ENCODE measurements at places on chromosomes 5 and 9.

GRCh38 chr5:117741655-117742206 is 1167.1 kb upstream of the SEMA6A start:
- no peak for DNase-seq

GRCh38 chr5:100913298-100913697 is 10.2 kb upstream of the ST8SIA4 start:
- DNase-seq = no peak

DNA sequence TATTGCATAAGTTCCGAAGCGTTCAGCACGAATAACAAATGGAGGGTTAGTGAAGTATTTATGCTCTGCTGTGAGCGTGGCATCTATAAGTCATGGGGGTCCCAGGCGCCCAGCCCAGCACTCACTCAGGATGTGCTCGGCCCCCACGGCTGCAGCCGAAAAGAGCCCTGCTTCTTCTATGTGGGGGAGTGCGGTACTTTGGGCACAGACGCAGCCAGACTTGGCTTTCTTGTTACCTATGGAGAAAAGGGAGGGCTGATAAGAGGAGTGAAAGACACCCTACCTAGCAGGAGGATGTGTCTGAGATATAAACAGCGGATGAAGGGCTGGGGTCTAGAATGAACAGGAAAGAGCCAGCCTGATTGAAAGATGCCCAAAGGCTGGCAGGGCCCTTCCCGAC is 51.4 kb downstream of the MRPL36 start:
- DNase-seq = no peak

- no peak for DNase-seq
Observed at GRCh38 chr5:172527559-172527958, 73.2 kb upstream of the SH3PXD2B start.

DNA sequence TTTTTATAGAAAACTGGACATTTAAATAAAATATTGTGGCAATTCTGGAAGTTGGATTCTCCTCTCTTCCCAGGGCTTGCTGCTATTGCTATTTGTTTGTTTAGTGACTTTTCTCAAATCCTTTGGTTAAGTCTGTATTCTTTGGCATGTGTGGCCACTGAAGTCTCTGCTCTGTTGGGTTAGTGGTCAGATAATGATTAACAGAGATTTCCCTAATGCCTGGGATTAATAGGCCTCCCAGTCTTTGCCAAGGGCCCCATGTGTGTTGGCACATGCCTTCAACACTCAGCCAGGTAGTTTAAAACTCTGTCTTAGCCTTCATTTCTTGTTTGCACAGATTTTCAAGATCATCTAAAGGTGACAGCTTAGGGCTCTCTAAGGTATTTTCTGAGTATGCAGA is 92.8 kb upstream of the EPB41L4A start:
- DNase-seq = no peak

GRCh38 chr9:135320331-135320730 is 159.3 kb upstream of the PPP1R26 start:
- no peak for DNase-seq

DNA sequence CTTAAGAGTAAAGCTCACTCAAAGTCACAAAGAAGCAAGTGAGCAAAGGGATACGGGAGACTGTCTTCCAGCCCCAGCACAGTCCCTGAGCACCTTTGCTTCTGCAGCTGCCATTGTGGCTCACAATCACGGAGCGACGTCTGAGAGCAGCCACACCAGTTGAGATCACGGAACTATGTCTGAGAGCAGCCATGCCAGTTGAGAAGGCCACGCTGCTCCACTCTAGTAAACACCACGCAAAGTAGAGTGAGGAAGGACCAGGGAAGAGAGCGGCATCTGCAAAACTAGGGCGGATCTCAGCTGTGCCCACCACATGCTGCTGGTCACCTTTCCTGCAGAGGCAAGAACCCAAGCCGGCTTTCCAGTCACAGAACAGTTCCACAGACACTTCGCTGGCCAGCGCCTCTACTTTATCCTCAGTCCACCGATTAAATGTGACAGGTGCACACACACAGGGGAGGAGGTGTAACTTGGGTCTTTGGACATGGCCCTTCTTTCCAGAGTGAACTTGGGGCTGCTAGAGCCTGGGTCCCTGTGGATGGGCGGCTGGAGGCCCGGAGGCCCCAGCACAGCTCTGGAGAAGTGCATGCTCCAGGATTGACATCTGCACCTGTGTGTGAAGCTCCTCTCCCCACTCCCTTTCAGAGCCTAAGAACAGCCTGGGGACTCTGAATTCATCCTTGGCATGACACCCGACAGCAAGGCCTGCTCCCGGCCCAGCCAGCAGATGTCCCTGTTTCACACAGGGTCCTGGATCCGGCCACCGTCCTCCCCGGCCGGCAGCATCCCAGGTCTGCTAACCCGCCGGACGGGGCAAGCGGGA is 324.9 kb upstream of the IRX4 start:
- DNase-seq = no peak

- no peak for DNase-seq
Observed at GRCh38 chr5:2946315-2946714, 194.8 kb upstream of the IRX2 start.

- no peak for DNase-seq
Observed at GRCh38 chr9:122051351-122052321, 41.5 kb downstream of the TTLL11 start.

GRCh38 chr9:123814496-123814895 is 115.4 kb downstream of the DENND1A start:
- no peak for DNase-seq

GRCh38 chr5:176650354-176650884 is 3.1 kb downstream of the TSPAN17 start:
- no peak for DNase-seq

DNA sequence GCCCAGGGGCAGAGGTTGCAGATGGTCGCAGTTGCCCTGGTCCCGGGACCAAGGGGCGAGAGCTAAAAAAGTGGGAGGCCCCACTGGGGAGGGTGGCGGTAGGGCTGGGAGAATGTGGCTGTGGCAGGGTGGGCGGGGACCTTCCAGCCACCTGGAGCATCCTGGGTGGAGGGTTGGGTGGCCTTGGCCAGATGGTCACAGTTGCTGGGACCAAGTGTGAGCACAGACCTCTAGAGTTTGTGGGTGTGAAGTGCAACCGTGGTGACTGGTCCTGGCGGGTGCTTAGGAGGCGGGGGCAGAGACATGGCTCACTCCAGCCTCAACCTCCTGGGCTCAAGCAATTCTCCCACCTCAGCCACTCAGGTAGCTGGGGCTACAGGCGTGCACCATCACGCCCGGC is 5.7 kb upstream of the TRAF2 start:
- no peak for DNase-seq

DNA sequence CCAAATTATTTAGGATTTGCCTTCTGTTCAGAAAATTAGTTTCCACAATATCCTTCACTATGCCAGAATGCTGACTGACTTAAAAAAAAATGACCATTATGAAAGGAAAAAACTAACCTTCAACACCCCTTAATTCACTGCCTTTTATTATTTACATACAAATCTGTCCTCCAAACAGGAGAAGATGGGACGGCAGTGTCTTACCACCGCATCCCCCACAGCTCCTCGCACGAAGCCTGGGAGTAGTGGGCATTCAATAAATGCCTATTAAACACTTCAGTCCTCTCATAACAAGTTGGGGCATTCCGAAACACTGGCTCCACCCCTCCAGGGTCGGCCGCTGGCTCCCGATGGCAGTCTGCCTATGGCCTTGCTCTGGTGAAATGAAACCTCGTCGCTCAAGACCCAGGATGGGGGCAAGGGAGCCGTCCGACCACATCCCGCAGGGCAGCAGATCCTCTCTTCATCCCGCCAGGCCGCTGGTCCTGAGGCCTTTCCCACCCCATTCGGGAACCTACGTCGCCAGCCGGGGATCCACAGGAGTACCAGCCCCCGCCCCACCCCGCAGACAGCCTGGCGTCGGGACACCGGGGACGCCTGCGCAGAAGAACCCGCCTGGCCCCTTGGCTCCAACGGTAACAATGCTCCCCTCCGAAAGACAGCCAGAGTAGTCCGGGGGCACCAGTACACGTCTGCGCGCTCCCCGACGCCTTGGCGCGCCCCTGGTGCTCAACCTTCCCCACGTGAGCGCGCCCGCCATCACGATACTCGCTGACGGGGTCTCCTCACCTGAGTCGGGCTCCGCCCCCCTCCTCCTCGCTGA is 613 bp downstream of the ZBTB5 start:
- DNase-seq = peak; percentile 35

DNA sequence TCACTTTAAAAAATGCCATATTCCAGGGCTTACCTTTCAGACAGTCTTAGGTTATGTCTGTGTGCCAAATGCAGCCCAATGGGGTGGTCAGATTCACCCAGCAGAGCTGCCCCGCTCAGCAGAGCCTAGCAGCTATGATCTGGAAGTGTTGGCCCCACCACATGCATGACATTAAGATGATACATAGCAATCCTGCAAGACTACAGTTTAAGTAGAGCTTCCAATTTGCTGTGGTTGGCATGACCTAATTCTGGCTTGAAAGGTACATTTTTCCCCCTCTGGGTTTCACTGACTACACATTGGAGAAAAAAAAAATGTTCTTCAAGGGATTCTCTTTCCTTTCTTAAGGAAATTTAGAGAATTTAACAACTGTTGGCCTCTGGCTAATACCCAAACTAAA is 22.5 kb downstream of the MEF2C start:
- no peak for DNase-seq

- DNase-seq = no peak
Observed at GRCh38 chr5:123855609-123856008, 343.6 kb downstream of the CSNK1G3 start.

GRCh38 chr9:95874303-95874988 is 1.0 kb upstream of the ERCC6L2 start:
- no peak for DNase-seq

DNA sequence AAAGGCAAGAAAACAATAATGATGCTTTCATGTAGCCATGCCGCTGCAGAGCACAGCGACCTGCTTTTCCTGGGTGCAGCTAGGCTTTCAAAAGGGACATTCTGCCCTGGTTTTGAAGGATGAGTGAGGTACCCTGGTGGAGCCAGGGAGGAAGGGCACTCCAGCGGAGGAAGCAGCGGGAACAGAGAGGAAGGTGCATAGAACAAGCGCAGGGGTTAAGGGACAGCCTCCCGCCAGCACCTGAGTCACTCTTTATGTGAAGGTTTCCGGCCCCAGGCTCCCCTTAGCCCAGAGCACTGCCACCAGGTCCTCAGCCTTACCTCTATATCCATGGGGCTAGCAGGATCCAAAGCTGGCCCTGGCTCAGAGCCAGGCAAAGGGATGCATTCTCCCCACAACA is 221.1 kb downstream of the CDK5RAP2 start:
- DNase-seq = no peak

Data from thoracic aorta (tissue), 2 donors.